GM19239 (cell line): ENCODE measurements at places on chromosomes 4 and X.

GRCh38 chr4:153039542-153040185 is 103.5 kb downstream of the FHDC1 start:
- no peak for DNase-seq

GRCh38 chr4:40183615-40184411 is 13.0 kb upstream of the RHOH start:
- DNase-seq, result no peak

DNA sequence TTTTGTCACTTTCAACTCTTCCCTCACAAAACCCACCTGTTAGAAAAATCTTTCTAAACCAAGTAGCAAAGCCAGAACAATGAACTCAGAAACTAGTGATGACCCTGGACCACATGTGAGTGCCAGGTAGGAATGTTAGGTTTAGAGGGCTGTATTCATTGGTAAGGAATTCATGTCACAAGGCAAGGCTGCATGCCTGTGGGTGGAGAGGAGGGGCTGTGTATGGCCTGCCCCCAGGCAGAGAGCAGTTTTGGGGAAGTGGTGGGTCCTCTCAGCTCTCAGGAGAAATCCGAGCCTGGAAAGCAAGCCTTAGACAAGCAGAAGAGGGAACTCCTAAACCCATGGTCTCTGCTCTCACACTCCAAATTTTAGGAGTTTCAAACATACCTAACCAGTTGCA is 2.4 kb downstream of the RNF175 start:
- DNase-seq, result no peak

- DNase-seq, result no peak
Measured at GRCh38 chr4:89574176-89574575, 262.8 kb downstream of the SNCA start.

- DNase-seq, result no peak
Measured at GRCh38 chrX:44621078-44621477, 78.4 kb upstream of the FUNDC1 start.

- no peak for DNase-seq
Measured at GRCh38 chr4:146105464-146105863, 70.1 kb upstream of the LSM6 start.

DNA sequence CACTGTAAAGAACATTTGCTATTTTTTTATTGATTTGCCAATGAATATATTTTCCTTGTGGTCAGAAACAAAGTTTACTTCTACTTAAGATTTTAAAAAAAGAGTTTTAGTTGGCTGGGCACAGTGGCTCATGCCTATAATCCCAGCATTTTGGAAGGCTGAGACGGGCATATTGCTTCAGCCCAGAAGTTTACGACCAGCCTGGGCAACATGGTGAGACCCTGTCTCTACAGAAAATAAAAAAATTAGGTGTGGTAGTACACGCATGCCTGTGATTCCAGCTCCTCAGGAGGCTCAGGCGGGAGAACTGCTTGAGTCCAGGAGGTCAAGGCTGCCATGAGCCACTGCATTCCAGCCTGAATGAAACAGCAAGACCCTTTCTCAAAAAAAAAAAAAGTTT is 36.8 kb downstream of the LRP2BP start:
- no peak for DNase-seq

DNA sequence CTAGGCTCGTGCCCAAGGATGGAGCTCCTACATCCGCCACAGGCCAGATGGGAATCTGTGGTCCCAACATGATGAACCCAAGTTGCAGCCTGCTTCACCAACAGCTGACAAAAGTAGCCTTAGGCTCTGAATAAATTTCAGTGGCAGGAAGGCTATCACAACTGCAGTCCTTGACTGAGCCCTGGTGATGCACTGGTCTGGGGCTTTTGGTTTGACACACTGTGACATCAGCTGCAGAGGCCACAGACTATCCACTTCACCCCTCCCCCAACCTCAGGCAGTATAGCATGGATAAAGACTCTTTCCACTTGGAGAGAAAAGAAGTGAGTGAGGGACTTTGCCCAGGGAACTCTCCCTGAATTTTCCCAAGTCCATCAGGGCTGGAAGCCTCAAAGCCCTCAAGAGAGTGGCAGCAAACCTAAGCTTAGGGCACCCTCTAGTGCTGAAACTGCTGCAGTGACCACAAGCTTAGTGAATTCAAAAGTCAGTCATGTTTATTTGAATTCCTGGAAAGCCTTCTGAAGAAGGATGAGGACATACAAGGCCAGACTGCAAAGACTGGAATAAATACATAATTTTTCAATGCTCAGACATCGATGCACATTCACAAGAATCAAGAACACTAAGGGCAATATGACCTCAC is 135.0 kb upstream of the TENT5D start:
- no peak for DNase-seq

- no peak for DNase-seq
Measured at GRCh38 chrX:133468051-133468450, 52.8 kb upstream of the GPC4 start.

GRCh38 chr4:21512353-21512752 is 436.2 kb downstream of the KCNIP4 start:
- DNase-seq, result no peak

DNA sequence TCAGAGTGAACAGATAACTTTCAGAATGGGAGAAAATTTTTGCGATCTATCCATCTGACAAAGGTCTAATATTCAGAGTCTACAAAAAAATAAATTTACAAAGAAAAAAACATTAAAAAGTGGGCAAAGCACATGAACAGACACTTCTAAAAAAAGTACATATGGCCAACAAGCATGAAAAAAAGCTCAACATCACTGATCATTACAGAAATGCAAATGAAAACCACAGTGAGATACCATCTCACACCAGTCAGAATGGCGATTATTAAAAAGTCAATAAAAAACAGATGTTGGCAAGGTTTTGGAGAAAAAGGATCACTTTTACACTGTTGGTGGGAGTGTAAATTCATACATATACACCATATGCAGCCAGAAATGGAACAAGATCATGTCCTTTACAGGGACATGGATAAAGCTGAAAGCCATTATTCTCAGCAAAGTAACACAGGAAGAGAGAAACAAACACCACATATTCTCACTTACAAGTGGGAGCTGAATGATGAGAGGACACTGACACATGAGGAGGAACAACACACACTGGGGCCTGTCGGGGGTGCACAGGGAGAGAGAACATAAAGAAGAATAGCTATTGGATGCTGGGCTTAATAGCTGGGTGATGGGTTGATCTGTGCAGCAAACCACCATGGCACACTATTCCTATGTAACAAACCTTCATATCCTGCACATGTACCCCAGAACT is 41.6 kb upstream of the ITM2A start:
- DNase-seq, result no peak

DNA sequence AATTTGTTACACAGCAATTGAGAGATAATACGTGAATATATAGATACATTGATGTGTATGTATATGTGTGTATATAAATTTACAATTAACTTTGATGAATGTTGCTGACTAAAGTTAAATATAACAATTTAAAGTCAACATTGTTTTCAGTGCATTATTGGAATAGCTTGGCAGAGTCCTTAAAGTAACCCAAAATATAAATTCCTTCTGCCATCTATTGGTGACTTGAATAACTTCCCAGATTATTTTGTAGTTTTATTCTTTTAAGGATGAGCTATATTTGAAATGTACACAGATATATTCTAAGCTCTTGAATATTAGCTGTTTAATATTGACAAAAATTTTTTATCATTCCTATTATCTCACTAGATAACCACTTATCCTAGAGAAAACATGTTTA is 298.2 kb upstream of the FSTL5 start:
- DNase-seq, result no peak

DNA sequence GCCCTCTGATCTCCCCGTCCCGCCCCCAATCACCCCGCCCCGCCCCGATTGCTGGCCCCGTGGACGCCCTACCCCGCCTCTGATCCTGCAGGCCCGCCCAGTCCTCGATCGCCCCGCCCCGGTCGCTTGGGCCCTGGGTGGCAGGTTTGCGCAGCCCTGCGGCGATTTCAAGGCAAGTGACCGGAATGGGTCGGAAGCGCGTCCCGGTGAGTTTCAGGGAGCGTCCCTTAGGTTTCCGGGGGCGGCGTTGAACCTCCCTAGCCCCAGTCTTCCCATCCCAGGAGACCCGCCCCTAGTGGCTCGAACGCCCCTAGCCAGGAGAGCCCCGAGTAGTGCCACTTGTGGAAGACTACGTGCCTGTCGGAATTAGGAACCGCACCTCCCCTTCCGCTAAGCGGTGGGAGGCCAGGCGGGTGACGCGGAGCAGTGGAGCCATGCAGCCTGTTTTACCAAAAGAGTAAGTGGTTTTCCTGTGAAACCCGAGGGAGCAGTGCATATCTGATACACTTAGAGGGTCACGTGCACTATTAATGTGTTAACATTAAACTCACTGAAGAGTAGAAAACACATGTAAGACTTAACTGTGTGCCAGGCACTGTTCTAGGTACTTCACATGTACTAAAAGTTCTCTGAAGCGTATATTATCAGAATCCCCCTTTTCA is 354 bp upstream of the TEC start:
- peak; percentile 77 for DNase-seq

GRCh38 chr4:141909541-141909940 is 273.2 kb downstream of the IL15 start:
- no peak for DNase-seq

- DNase-seq, result no peak
Measured at GRCh38 chrX:17038277-17038676, 91.8 kb downstream of the REPS2 start.

DNA sequence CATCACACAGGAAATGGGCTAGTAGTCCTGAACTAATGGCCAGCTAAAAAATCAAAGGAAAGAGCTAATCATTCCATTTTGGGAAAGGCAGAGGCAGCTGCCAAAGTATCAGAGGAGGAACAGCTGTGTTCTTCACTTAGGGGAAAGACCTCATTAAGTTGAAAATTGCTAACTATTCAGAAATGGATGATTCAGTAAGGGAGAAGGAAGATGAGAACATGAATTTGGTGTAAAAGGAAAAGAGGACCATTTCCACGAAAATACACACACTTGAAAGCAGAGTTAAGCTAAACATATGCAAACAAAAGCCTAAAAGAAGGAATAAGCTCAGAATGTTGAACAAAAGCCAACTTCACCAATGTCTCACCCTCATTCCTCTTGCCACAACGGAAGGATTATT is 90.4 kb downstream of the PCDH19 start:
- DNase-seq, result no peak

DNA sequence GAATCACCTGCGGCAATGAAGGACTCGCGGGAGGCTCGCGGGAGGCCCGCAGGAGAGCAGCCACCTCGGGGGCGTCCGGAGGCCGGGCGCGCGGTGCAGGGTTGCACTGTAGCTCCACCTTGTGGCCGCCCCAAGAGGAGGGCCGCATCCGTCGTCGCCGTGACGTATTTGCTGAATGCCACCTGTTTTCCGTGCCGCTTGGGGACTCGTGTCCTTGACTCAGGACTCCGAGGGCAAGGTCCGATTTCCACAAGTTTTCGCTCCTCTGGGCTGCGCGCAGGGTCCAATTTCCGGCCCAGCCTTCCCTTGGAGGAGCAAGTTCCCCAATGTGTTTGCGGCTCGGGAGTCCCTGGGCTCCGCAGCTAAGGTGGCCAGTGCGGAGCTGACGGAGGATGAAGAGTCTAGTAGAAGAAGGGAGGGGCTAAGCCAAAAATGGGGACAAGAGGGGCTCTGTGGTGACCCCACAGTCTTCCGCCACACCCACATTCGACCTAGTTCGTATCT is 10.7 kb upstream of the DLG3 start:
- peak; percentile 53 for DNase-seq

GRCh38 chr4:151692443-151692782 is 68.4 kb downstream of the GATB start:
- DNase-seq, result no peak

GRCh38 chr4:154559494-154560418 is 3.1 kb upstream of the FGB start:
- no peak for DNase-seq

DNA sequence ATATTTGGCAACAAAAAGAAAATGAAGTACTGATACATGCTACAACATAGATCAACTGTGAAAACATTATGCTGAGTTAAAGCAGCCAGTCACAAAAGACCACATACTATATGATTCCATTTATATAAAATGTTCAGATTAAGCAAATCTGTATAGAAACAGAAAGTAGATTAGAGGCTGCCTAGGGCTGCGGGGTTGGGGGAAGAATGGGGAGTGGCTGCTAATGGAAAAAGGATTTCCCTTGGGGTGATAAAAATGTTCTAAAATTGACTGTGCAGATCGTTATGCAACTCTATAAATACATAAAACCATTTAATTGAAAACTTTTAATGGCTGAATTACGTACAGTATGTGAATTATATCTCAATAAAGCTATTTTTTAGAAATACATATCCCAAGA is 46.8 kb downstream of the NEK1 start:
- DNase-seq, result no peak

DNA sequence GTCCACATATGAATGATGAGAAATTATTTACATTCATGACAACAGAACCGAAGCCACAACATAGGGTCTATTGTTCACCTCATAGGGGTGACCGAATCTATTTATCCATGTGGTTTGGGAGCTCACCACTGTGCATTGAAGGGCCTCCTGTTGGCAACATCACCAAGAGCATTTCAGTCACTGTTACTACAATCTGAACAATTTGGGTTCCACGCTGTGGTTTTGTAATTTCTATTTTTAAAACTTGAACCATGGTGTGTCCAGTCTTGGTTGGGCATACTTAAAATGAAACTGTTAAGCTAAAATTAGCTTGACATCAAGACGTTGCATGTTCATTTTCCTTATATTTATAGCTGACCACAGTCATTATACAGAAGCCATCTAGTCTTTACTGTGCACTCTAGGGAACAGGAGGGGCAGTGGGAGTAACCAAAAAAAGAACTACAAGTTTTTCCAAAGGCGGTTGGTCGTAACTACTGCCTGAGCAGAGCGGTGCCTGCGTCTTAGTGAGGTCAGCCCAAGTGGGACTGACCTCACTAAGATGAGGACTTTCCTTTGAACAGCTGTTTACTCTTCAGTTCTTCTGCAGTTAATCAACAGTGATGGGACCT is 192.1 kb downstream of the SPRY1 start:
- DNase-seq, result no peak

- DNase-seq, result no peak
Measured at GRCh38 chrX:111850975-111851374, 25.0 kb upstream of the TRPC5OS start.

GRCh38 chr4:74375824-74376426 is 11.0 kb downstream of the EREG start:
- DNase-seq, result no peak

GRCh38 chr4:113781439-113782040 is 20.0 kb upstream of the CAMK2D start:
- peak; percentile 8 for DNase-seq

DNA sequence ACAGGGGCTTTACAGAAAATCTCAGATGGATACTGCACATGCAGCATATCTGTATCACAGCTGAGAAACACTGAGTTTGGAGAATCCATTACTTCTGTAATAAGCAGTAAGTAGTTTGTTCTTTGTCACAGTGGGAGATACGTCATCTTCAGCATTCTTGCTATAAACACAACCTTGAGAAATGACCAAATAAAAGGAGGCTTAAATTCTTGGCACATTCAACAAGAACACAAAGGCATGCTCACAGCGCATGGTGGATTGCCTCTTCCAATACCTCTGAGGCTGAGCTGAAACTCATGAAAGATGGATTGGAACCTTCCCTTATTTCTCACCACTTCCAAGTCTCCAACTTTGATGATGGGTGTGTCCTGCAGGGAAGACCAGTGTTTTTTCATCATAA is 54.5 kb downstream of the ANXA5 start:
- DNase-seq, result no peak
